ENCODE measurements at places on chromosomes 5 and 9.
A peak's percentile ranks its signal among the peaks of the same experiment; 100 is the strongest.

- no peak for DNase-seq
These were observed 233.3 kb downstream of the PCSK1 start for GRCh38 chr5:96199713-96200183.

DNA sequence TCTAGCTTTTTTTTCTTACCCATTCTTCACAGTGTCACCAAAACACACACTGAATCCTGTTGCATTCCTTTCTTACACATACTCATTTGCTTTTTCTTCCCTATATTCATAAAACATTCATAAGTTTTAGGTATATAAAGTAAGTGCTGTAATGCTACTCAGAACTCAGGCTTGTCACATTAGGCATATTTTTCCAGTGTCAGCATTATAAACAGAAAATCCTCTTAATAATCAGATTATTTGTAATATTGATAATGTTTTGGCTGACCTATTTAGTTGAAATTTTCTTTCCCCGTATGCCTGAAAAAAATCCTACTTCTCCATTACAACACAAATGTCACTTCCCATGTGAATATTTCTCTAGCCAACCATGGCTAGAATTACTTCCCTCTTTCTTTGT lies 743.0 kb upstream of the NUDT12 start:
- no peak for DNase-seq

DNA sequence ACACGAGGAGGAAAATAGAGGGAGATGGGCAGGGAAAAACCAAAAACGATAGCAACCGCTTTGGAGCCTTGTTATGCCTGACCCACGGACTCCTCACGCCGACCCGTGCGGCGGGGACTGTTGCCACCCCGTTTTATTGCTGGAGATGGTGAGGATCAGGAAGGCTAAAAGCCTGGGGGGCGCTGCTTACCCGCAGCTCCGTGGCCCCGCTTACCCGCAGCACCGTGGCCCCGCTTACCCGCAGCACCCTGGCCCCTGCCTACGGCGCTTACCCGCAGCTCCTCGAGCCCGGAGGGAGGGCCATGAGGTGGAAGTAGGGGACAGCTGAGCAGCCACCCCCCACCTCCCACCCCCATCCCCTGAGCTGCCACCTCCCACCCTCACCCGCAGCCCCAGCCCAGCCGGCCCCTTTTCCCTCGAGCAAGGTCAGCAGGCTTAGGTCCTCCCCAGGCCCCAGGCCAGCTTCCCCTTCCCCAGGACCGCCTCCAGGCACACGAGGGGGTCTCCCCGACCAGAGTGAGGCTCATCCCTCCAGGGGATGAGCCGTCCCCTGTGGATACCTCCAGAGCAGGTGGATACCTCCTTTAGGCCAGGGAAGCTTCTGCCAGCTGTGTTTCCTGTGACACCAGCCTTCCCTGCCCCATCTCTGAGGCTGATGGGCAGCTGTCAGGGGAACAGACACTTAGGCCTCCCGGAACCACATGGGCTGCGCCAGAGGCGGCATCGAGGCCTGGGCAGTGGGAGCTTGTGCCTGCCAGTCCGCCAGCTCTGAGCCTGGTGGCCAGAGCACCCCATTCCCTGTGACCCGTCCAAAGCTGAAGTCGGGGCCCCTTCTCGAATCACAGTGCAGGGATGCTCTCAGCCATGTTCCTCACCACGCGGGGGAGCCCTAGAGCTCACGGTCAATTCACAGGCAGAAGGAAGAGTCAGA lies 92.3 kb downstream of the LMX1B start:
- peak; percentile 77 for DNase-seq

- DNase-seq, result no peak
These were observed 52.4 kb upstream of the COX7C start for GRCh38 chr5:86565197-86565789.

DNA sequence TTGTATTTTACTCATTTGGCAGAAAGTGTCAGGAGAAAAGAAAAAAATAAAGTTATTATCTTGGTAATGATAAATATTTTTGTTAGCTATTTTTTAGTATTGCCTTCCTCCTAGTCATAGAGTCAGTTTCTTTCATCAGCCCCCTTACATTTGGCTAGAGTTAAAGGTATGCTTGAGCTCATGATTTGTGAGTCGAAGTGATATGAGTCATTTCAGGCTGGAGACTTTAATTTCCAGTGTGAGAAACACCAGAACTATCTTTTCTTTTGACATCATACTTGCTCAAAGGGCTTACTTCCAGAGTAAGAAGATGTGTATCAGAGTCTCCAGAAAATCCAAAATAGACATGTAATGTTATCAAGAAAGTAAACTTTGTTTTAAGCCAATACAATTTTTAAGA lies 746.7 kb upstream of the TYRP1 start:
- no peak for DNase-seq

DNA sequence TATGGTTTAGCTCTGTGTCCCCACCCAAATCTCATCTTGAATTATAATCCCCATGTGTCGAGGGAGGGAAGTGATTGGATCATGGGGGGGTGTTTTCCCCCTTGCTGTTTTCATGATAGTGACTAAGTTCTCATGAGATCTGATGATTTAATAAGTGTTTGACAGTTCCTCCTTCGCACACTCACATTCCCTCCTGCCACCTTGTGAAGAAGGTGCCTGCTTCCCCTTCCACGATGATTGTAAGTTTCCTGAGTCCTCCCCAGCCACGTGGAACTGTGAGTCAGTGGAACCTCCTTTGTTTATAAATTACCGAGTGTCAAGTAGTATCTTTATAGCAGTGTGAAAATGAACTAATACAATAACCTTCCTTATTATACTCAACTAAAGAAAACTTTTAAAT lies 24.3 kb upstream of the TEX10 start:
- no peak for DNase-seq

DNA sequence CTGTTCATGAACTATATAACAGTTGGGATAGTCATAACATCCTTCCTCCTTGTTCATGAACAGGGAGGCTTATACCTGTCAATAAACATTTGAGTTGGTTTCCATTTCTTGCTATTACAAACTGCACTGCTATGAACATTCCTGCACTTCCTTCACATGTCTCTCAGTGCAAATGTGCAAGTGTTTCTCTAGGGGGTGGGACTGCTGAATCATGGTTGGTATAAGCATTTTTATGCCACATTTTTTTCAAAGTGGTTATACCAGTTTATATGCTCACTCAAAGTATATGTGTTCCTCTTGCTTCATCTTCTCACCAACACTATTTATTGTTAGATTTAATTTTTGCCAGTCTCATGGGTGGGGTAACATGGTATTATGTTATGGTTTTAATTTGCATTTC lies 25.8 kb upstream of the TPD52L3 start:
- DNase-seq, result no peak
